Activated CD8-positive, alpha-beta memory T cell treated with anti-CD3 and anti-CD28 coated beads for 1 hour (primary cell): ENCODE measurements at places on chromosomes 1 and 21.

DNA sequence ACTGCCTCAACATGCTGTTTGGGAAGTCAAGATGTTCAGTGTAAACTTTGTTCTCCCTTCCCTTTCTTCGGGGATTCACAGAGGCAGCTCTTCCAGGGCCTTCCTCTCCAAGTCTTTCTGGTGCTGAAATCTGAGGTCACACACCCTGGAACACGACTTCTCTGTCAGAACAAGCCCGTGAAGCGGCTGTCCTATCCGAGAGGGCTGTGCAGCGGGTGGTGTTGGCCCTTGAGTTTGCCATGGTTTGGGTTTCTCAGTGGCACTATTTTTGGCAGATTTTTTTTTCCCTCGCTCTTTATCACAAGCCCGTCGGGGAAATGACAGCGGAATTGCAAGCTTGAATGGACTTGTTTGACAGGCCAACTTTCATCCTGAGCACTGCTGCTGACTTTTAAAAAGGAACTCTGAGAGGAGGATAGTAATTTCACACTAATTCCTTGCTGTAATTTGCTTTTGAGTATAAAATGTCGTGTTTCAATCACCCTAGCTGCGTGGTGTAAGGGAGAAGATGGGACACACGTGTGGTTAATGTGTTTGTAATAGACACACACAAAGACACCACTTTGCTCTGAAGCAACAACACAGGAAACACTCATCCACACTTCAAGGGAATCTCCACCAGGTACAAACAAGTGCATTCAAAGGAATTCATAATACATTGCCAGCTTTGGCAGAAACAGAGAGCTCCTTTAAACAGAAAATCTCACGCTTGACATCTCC is 60.1 kb upstream of the TARBP1 start:
- no peak for DNase-seq

GRCh38 chr21:37166733-37167132 is 93.7 kb downstream of the TTC3 start:
- DNase-seq, result no peak

DNA sequence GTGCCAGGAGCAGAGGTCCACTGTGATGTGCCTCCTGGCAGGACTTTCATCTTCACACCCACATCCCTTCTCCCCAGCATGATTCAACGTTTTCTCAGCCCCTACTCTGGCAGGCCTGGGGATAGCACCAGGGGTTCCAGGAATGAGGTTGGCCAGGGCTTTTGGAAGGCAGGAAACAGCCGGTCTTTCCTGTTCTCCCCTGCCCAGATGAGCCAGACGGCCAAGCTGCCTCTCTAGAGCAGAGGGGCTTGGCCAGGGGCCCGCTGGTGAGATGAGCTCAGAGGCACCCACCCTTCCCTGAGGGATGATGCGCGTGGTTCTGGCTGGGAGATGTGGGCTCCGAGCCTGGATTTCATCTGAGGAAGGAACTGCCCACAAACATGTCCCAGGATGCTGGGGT is 4.3 kb upstream of the MFAP2 start:
- no peak for DNase-seq

DNA sequence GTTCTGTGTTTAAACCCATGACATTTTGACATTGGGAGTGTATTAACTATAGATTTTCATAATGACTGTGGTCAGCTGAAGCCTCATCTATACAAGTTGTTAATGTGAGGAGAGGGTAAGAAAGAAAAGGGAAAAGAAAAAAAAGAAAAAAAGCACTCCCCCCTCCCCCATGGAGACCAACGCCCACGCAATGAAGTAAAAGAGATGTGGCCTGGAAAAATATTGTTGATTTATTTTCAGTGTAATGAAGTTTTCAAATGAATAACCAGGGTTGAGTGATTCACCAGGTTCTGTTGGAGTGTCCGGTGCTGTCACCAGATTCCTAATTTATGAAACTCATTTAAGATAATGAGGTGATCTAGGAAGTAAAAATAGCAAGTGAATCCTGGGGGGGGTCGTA is 4.7 kb downstream of the RNF220 start:
- DNase-seq, result no peak

GRCh38 chr1:179017383-179018326 is 8.0 kb upstream of the FAM20B start:
- DNase-seq, result no peak

GRCh38 chr1:172883387-172883791 is 167.4 kb downstream of the TNFSF18 start:
- no peak for DNase-seq

GRCh38 chr21:45160198-45160597 is 85.8 kb downstream of the ADARB1 start:
- DNase-seq, result no peak

- no peak for DNase-seq
Measured at GRCh38 chr1:104294259-104294658, 544.6 kb downstream of the AMY1C start.

DNA sequence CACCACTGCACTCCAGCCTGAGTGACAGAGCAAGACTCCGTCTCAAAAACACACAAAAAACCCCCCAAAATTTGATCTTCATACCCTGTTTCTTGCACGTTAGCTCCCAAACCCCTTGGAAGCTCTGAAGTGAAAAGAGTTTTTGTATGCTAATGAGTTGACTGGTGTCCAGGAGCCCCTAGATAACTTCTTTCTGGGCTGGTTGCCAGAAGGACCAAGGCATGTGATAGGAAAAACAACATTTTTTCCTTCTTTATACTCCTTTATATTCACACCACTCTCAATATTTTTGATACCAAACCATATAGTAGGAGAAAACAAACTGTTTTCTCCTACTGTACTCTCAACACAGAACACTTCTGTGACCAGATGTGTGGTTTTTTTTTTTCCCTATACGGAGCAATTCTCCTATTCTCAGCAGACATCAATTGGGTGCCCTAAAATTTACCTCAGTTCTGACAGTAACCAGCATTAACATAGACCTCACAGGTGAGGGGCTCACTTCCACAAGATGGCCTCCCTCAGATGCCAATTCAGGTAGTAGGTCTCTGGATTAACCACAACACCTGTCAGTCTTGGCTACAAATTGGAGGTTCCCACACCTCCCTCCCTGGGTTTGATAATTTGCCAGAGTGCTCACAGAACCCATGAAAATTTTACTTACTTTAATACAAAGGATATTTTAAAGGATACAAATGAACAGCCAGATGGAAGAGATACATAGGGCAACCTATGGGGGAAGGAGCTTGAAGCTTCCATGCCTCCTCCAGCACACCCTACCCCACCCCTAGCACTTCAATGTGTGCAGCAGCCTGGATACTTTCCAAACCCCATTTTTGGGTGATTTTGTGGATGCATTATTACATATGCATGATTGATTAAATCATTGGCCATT is 25.6 kb downstream of the ZYG11B start:
- DNase-seq, result no peak

- no peak for DNase-seq
Measured at GRCh38 chr1:2587860-2588571, 1.4 kb downstream of the PRXL2B start.

DNA sequence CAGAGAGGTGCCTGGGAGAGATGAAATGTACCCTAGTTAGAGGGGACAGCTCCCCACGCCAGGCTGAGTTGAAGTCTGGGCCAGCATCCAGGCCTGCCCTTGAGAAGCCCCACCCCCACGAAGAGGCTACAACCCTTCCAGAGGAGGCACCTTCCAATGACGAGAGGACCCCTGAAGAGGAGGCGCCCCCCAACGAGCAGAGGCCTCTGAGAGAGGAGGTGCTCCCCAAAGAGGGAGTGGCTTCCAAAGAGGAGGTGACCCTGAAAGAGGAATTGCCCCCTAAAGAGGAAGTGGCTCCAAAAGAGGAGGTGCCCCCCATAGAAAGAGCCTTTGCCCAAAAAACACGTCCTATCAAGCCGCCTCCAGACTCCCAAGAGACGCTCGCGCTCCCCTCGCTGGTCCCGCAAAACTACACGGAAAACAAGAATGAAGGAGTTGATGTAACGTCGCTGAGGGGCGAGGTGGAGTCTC is 3.1 kb downstream of the EVA1B start:
- no peak for DNase-seq

DNA sequence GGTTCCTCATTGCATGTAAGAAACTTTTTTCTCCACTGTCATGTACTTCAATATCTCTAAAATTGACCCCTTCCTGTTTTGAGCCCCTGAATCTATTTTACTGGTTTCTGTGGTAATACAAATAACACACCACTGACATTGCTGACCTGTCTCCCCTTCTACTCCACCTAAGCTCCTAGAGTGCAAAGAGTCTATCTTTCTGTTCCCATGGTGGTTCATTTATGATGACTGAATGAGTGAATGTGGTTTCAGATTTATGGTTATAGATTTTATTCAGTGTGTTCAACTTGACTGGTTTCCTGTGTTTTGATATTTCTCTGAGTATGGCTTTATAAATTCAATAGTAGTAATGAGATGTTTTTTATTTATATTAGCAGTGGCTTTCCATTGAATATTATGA is 127.7 kb downstream of the MAGI3 start:
- DNase-seq, result no peak

DNA sequence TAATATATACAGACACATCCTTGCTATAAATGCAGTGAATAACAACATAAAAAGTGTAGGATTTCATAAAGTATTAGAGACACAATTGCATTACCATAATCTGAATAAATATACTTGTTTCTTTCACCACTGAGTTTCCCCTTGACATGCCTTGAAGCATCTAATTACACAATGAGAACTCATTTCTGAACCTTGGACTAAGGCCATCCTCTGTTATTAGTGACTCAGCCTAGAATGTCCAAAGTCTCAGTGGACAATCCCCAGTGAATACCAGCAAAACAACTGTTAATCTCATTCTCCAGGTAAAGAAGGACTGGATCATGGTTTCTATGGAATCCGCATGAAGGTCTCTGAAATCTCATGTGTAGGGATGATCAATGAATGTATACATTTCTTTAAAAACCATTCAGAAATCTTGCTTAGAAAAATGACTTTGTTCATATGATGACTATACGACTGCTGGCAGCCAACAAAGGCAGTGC is at the start of gene OR2L5:
OR2L5 (plus strand) TSS at position 432 of the 482 bp plus-strand sequence. CDS start 8,288 bp downstream, outside the sequence.
- no peak for DNase-seq

DNA sequence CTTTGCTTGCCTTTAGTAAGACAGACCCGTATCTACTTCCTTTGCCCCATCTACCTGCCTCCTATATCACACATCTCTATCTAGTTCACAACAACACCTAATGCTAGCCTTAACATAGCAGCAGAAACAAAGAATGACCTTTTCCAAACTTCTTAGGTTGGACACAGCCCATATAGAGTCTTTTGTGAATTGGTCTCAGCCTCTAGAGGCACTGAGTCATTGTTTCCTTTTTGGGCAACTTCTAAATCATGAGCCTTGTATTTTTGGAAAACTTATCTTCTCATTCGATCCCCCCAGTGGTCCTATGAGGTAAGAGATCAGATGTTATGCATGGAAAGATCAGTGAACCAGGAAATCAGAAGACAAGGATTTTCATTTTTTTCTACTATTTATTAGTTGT is 679.4 kb upstream of the USP24 start:
- no peak for DNase-seq

- DNase-seq, result no peak
Measured at GRCh38 chr1:208808301-208808700, 564.1 kb upstream of the PLXNA2 start.

DNA sequence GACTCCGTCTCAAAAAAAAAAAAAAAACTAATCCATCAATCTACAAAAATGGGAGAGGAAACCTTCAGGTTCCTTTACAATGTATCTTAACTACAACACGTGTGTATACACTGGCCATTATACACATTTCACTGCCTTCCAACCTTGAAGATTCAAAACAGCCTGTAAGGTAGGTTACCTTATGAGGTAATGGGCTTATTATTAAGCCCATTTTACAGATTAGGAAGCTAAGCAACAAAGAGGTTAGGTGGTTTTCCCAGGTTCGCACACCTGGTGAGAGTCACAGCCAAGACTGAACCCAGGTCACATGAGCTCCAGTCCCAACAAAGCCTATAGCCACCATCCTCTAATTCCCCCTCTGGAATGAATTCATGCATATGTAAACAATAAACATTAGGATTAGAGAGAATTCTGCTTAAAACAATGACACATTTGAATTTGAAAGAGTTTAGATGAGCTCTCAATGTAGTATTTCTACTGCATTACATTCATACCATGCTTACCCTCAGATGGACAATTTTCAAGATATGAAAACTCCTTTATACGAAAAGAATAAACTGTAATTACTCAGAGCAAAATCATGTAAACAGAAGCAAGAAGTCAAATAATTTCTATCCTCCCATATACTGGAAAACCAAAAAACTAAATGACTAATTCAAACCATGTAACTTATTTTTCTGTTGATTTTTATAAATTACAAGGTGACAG is 54.8 kb downstream of the EIF4G3 start:
- DNase-seq, result no peak

DNA sequence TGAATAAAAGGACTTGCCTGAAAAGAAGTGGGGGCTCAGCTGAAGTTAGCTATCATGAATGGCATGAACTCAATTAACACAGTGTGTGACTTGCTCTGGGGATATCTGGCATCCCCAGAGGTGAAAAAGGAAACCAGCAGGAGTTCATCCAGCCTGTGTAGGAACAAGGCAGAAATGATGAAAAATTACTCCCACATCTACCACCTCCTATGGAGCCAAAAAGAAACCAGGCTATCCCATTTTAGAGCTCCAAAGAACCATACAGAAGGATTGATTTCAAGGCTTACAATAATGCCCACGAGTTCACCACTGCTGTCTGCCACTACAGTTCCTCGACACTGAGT is 25.3 kb downstream of the TP53BP2 start:
- no peak for DNase-seq

GRCh38 chr1:75115654-75116053 is 18.5 kb upstream of the LHX8 start:
- no peak for DNase-seq

DNA sequence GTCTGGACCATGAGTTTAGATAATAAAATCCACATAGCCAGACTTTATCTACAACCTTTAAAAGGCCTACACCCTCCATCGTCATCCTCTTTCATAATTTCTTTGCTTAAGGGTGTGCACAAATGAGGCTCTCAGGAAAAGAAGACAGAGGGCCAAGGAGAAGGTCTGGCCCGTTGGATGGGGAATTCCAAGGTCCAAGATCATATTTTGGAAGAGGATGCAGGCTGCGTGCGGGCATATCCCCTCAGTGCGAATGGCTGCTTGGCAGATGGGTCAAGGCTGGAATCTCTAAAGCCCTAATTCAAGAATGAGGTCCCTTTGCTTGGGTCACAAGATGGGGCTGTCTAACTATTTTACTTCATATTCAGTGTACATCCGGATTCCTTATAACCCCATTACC is 782.2 kb upstream of the NCAM2 start:
- no peak for DNase-seq

DNA sequence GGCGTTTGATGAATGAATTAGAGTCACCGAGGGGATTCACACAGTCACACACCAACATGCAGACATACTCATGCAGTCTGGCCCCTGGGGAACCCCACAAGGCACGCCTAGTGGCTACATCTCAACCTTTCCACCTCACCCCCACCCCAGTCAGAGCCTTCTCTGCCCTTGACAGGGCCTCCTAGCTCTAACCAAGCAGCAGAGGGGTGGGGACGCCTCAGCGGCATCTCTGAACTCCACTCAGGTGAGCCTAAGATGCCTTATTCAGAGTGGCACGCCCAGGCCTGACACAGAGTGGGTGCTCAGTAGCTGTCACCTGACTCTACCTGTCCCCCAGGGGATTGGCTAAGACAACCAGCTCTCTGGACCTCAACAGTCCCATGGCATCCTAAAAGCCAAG is 3.7 kb upstream of the SDC3 start:
- DNase-seq, result no peak
